T-helper 2 cell (primary cell): ENCODE measurements at places on chromosomes 7 and 10.

GRCh38 chr10:20771051-20771450 lies 126.1 kb downstream of the NEBL start:
- no peak for DNase-seq

GRCh38 chr7:134783294-134784069 lies 4.0 kb downstream of the CALD1 start:
- no peak for DNase-seq

DNA sequence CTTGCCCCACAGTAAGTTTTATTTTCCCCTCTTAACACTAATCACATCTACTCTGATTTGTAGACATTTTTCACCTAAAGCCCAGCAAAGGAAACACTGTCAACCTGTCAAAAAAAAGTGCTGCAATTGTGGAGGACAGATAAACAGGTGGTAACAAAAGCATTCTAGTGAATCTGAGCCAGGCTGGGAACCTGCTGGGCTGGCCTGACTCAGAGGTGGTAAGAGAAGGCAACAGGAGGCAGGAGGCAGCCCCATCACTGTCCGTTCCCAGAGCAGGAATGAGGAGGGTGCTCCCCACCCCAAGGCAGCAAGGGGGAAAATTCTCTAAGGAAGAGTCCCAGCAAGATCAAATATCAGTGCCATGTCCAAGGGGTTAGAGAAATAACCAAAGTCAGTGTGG lies 19.5 kb upstream of the HERPUD2 start:
- no peak for DNase-seq

DNA sequence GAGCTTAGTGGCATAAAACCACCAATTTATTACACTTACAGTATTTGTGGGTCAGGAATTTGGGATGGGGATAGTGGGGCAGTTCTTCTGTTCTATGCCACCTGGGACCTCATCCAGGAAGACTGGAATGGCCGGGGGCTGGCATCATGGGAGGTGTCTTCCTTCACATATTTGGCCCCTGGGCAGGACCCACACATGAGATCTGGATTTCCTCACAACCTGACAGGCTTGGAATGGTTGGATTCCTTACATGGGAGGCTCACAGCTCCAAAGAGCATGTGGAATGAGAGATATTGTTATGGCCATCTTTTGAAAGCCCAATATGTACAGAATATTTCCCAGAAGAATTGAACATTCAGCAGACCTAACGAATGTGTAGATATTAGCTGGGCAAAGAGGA lies 21.9 kb downstream of the LSMEM1 start:
- DNase-seq: no peak

- no peak for DNase-seq
These were observed 76.0 kb downstream of the USP6NL start for GRCh38 chr10:11535346-11535959.

GRCh38 chr7:122887198-122887597 lies 938 bp upstream of the CADPS2 start:
- DNase-seq: no peak

DNA sequence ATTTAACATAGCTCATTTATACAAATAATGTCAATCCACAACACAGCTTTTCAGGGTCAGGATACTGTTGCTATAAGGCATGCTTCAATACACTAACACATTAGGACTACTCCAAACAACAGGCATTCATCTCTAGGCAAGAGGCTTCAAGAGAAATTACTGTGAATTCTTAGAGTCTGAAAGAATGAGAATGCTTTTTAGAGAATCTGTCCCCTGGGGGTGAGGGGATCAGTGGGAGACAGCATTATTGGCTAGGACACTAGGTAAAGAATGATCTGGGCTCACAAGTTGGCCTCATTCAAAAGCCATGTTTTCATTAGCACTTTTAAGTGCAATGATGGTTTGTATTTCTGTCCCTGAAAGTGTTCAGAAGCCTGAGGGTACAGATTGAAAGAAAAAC lies 132.6 kb downstream of the SEMA3D start:
- no peak for DNase-seq

DNA sequence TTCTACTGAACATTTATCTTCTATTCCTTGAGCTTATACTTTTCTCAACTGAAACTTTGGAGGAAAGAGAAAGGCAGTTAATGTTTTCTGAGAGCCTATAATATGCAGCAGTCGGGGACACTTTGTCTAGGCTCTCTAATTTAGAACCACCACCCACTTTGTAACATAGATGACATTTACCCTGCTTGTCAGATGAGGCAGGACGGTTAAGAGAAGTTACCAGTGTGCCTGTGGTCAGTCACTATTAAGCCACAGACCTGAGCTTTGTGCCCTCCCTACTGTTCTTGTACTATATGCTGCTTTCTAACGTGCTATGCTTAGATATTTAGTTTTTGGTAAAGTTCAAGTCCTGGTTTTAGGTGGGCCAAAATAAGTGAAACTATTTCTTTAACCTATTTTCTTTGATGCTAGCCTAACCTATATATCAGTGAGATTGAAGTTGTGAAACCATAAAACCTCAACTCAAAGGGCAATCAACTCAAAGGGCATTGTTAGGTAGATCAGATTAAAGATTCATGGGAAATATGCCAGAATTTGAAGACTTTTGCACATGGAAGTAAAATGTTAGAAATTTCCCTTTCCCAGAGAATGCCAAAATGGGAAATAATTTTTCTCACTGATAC lies 156.5 kb upstream of the AGR3 start:
- no peak for DNase-seq

GRCh38 chr7:22115689-22116088 lies 170.0 kb upstream of the CDCA7L start:
- DNase-seq: no peak

- no peak for DNase-seq
These were observed 115.9 kb upstream of the NFE2L3 start for GRCh38 chr7:26036092-26036491.

GRCh38 chr10:61558188-61558587 lies 104.5 kb upstream of the CABCOCO1 start:
- DNase-seq: no peak

DNA sequence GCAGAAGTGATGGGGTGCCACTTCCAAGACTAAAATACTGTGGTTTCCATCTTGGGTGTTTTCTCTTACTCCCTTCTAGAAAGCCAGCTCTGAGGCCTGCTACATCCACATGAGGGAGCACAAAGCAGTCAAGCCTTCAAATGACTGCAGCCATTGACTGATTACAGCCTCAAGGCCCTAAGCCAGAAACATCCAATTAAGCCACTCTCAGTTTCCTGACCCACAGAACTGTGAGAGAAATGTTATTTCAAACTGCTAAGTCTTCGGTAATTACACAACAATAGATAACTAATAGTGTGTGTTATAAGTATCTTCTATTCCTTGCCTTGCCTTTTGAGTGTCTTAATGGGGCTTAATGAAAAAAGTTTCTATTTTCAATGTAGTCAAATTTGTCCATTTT lies 24.8 kb downstream of the BRAF start:
- no peak for DNase-seq

DNA sequence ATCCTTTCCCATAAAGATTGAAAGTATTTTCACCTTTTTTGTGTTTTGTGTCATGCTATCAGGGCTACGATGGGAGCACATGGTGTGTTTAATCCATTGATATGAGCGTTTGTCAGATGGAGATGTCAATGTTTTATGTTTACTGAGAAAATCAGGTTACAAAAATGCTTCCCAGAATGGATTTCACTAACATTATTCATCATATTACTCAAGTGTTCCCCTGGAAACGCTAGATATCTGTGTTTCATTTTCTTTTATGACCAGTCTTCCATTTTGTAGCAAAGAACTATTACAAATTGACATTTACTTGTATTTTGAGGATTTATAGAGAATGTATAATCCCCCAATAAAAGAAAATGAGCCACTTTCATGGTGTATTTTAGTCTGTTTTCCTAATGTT lies 293.5 kb upstream of the AKR1E2 start:
- no peak for DNase-seq

DNA sequence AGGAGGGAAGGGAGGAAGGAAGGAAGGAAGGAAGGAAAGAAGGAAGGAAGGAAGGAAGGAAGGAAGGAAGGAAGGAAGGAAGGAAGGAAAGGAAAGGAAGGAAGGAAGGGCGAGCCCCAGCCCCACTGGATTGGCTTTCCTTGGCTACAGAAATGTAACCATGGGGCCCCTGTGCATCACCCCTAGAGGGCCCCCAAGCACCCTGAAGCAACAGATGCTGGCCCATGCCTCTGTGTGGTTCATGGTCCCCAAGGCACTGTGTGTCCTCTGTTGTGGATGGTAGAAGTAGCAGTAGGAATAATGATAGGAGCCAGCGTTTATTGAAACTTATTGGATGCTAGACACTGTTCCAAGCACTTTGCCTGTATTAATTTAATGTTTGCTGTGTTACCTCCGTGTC lies 116.6 kb upstream of the MACROH2A2 start:
- no peak for DNase-seq

DNA sequence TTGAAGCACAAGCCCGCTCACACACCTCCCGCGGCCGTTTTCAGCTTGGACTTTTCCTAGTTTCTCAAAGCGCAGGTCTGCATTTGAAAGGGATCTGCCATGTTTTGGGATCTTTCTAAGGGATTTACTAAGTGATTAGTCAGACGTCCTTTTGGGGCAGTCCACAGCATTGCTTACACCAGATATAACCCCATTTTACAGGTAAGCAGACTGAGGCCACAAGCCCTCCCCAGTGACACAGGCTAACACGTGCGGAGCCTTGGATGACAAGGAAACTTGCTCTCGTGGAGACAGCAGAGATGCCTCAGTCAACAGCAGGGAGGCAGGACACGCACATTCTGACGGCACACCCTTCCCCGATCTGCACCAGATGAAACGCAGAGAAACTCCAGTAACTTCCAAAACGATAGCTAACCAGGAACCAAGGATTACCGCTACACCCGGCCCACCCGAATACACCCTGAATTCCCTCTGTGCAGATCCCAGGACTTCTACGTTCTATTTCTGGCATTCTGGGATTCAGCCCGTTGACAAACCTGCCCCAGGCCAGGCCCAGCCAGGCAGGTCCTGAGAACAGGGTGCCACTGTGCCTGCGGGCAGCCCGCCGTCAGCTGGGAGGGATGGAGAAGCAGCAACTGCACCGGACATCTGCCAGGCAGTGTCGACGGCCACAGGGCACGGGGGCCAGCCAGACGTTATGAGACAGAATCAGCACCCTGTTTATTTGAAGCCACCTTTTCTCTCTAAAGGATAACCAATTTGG lies 27.9 kb downstream of the FOXL3 start:
- no peak for DNase-seq

DNA sequence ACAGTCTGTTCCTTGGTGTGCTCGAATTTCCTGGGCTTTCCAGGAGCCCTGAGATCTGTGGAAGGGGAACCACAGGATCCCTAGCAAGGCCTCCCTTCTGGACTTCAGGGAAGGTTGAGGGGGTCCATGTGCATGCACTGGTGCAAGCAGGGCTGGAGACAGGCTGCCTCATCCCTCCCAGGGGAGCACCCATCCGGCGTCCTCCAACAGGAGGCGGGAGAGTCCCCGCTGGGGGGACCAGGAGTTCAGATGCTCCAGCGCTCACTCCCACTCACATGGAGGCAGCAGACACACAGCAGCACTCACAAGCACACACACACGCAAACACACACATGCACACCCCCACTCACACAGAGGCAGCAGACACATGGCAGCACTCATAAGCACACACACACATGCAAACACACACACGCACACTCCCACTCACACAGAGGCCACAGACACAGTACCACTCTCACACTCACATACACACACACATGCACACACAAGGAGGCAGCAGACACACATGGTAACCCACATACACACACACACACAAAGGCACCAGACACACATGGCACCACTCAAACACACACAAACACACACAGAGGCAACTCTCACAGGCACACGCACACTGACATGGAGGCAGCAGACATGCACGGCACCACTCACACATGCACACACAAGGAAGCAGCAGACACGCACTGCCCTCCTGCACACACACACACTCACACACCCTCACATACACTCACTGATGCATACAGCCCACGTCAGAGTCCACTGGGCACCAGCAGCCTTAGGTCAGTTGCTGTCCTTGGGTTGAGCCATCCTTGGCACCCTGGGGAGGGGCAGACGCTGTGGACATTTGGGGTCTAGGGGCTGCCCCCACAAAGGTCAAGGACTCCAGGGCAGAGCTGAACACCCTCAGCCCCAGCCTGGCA lies 247.0 kb upstream of the PPP2R2D start:
- no peak for DNase-seq

DNA sequence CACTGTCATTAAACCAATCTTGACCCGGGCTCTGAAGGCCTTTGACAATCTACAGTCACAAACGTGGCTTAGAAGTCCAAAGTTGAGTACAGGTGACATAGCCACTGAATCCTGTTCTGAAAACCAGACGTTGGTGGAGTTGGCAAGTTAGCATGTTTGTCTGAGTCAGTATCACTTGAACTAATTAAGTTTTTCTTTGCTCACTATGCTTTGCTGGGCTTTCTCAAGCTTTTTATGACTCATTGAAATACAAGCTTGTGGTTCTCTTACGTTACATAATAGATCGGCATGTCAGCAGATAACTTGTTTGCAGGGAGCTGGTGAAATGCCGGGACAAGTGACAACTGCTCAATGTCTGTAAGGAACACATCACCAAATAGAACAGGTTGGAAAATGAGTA lies 53.8 kb downstream of the ARL5B start:
- DNase-seq: no peak

DNA sequence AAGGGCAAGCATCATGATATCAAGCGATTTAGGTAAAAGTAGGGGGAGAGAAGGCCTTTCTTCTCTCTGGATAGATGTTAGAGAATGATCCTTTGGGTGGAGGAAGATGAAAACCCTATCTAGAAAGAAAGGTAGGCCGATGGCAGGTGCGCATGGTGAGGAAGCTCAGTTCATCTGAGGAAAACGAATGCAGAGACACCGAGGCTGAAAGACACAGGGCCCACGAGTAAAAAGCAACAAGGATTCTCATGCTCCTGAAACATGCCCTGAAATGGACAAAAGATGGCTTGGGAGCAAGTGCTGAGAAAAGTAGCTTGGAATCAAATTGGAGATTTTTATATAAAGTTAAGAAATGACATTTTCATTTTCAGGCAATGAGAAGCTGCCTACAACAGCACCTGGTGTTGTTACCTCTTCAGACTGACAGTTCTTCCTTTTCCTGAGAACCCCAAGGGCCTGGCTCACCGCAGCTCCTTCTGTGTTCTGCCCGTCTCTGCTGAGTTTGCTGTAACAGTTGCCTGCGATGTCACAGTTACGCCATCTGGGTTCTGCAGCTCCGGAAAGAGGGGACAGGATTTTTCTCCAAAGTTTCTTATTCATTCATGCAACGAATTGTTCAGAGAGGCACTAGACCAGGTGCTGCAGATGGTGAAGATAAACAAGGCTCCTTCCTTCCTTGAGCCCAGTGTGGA lies 402.0 kb upstream of the KLF6 start:
- DNase-seq: no peak
